Mesenchymal stem cell (in vitro differentiated cells and primary cell): ENCODE measurements at places on chromosomes 1 and 21.

DNA sequence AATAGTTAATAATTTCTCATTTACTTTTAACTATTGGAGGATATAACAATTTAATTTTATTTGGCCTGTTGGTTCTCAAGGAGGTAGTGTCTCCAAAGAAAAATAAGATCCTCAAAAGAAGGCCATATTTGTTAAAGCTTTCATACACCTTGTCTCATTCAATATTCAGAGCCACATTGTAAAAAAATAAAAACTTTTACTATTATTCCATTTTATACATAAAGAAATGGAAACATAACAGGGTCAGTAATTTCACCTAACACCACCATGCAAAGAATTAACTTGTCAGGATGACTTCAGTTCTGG lies 40.3 kb upstream of the KCTD3 start:
- no peaks in the 10 kb centered on the region for H3K4me1 ChIP-seq
- H3K27me3 ChIP-seq, result no peaks in the 10 kb centered on the region
- H3K4me3 ChIP-seq, result no peak overlapping the region
- no peaks in the 10 kb centered on the region for H3K36me3 ChIP-seq

- no peak overlapping the region for H3K27ac ChIP-seq
- DNase-seq, result no peak
- H3K4me1 ChIP-seq, result no peaks in the 10 kb centered on the region
- H3K4me3 ChIP-seq, result no peak overlapping the region
- H3K27me3 ChIP-seq, result peaks cover 30% of the 10 kb centered on the region
These were observed 88.4 kb downstream of the PROX1 start for GRCh38 chr1:214075999-214076707.

DNA sequence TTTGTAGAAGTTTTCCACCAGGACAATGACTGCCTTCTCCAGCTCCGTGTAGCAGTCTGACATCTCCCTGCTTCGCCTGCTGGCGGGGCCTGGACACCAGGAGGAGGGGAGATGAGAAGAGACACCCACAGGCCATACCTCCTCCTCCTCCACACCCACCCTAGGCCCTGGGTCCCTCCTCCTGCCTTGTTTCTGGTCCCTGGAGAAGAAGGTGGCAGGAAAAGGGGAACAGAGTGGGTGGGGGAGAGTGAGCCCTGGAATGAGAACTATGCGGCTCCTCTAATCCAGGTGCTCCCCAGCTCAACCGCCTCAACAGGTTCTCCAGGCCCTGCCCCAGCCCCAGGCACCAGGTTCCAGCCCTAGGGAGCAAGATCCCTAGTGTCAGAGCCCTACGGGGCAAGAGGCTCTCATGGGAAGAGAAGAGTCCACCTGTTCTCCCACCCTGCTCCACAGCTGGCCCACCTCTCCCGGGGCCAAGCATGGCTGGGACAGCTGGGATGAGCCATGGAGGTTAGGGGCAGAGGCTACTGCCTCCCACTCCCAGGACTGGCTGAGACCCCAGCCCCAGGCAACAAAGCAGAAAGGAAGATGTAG lies 4.8 kb downstream of the S100A16 start:
- no peaks in the 10 kb centered on the region for H3K27me3 ChIP-seq
- H3K36me3 ChIP-seq, result peaks cover 57% of the 10 kb centered on the region
- H3K4me1 ChIP-seq, result peaks cover 42% of the 10 kb centered on the region
- peak overlapping the region; percentile 93 for H3K27ac ChIP-seq
- peak overlapping the region; percentile 78 for H3K4me3 ChIP-seq

- H3K27ac ChIP-seq, result peak overlapping the region; percentile 84
- no peaks in the 10 kb centered on the region for H3K36me3 ChIP-seq
- no peaks in the 10 kb centered on the region for H3K27me3 ChIP-seq
- no peak overlapping the region for H3K4me3 ChIP-seq
These were observed 1.8 kb downstream of the CD101 start for GRCh38 chr1:117003223-117003875.

GRCh38 chr1:14567056-14567455 lies 31.4 kb upstream of the KAZN start:
- H3K4me3 ChIP-seq, result no peak overlapping the region
- H3K27me3 ChIP-seq, result no peaks in the 10 kb centered on the region
- no peaks in the 10 kb centered on the region for H3K4me1 ChIP-seq
- peak; percentile 1 for DNase-seq
- H3K36me3 ChIP-seq, result no peaks in the 10 kb centered on the region

- H3K4me3 ChIP-seq, result no peak overlapping the region
- H3K4me1 ChIP-seq, result peaks cover 19% of the 10 kb centered on the region
- H3K36me3 ChIP-seq, result peaks cover 17% of the 10 kb centered on the region
- H3K27me3 ChIP-seq, result no peaks in the 10 kb centered on the region
- no peak for DNase-seq
- H3K27ac ChIP-seq, result no peak overlapping the region
These were observed 11.5 kb downstream of the TRIM46 start for GRCh38 chr1:155184835-155185782.

GRCh38 chr1:178649582-178650350 lies 75.3 kb upstream of the RALGPS2 start:
- no peak overlapping the region for H3K27ac ChIP-seq
- no peak overlapping the region for H3K4me3 ChIP-seq
- no peaks in the 10 kb centered on the region for H3K36me3 ChIP-seq
- H3K4me1 ChIP-seq, result peaks cover 10% of the 10 kb centered on the region

GRCh38 chr1:53905509-53905908 lies 11.5 kb downstream of the DIO1 start:
- peaks cover 5% of the 10 kb centered on the region for H3K36me3 ChIP-seq
- H3K27me3 ChIP-seq, result no peaks in the 10 kb centered on the region
- H3K4me1 ChIP-seq, result no peaks in the 10 kb centered on the region

DNA sequence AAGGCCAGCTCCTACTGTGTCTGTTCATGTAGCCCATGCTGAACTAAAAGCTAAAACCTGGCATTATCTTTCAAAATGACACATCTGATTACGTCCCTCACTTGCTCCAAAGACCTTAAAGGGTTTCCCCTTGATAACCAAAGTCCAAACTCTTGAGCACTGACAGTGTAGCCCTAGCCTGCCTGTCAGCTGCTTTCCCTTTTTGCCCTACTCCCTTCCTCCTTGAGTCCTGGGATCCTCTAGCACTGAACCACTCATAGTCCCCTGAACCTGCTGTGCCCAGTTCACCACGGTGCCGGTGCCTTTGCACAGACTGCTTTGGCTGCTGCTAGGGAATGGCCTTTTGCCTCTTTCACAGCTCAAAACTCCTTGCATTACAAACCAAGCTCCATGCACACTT lies 67.5 kb downstream of the PLXNA2 start:
- H3K4me1 ChIP-seq, result peaks cover 19% of the 10 kb centered on the region
- H3K4me3 ChIP-seq, result no peak overlapping the region
- no peaks in the 10 kb centered on the region for H3K27me3 ChIP-seq
- no peak for DNase-seq
- no peaks in the 10 kb centered on the region for H3K36me3 ChIP-seq

- no peaks in the 10 kb centered on the region for H3K27me3 ChIP-seq
- no peak overlapping the region for H3K4me3 ChIP-seq
- peaks cover 37% of the 10 kb centered on the region for H3K36me3 ChIP-seq
- H3K27ac ChIP-seq, result no peak overlapping the region
- peaks cover 14% of the 10 kb centered on the region for H3K4me1 ChIP-seq
These were observed 48.2 kb downstream of the SLC9A1 start for GRCh38 chr1:27106561-27107323.

DNA sequence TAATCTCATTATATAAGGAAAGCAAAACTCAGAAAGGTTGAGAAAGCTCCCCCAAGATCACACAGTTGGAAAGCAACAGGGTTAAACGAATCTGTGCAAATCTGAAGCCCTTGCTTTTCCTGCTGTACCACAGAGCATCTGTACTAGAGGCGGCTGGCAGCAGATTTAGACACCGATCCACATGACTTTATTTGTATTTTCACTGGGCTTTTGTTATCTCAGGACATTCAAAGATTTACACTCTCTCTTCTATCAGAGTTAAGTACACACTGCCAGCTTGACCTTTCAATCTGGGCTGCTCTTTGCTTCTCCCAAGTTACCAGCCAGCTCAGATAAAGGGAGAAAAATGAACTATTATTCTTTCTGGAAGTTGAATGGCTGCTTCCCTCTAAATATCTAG lies 146.6 kb downstream of the FAM78B start:
- no peaks in the 10 kb centered on the region for H3K36me3 ChIP-seq
- no peaks in the 10 kb centered on the region for H3K4me1 ChIP-seq
- no peak for DNase-seq
- H3K27ac ChIP-seq, result no peak overlapping the region
- no peak overlapping the region for H3K4me3 ChIP-seq

GRCh38 chr1:234292548-234292947 lies 80.7 kb upstream of the COA6 start:
- peaks cover 8% of the 10 kb centered on the region for H3K27me3 ChIP-seq
- no peak overlapping the region for H3K4me3 ChIP-seq
- no peak for DNase-seq
- no peak overlapping the region for H3K27ac ChIP-seq
- H3K36me3 ChIP-seq, result no peaks in the 10 kb centered on the region

DNA sequence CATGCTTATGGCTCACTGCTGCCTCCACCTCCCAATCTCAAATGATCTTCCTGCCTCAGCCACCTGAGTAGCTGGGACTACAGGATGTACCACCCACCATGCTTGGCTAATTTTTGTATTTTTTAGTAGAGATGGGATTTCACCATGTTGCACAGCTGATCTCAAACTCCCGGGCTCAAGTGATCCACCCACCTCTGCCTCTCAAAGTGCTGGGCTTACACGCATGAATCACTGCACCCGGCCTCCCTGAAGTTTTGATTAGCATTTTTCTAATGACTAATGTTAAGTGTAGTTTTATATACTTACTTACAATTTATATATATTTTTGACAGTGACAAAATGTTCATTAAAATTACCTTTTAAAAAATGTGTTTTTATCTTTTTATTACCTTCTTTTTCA lies 41.1 kb downstream of the ZNF678 start:
- no peak overlapping the region for H3K4me3 ChIP-seq
- no peaks in the 10 kb centered on the region for H3K4me1 ChIP-seq
- H3K27ac ChIP-seq, result no peak overlapping the region
- H3K27me3 ChIP-seq, result no peaks in the 10 kb centered on the region

DNA sequence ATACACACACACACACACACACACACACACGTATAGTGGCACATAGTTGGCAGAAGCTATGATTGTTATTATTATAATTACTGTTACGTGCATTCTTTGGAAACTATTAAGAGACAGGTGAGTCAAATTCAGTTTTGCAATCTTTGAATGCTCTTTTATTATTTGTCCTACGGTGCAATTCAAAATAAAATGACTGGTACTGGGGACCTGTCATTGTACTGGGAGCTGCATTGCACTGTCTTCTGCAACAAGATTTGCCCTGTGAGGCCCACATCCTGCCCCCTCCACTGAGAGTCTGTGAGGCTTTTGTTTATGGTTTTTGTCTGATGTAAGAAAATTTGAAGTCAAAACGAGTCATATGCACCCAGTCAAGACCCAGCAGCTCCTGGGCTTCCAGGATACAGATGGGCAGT lies 1.9 kb downstream of the LY9 start:
- DNase-seq, result no peak
- no peak overlapping the region for H3K4me3 ChIP-seq
- no peak overlapping the region for H3K27ac ChIP-seq

DNA sequence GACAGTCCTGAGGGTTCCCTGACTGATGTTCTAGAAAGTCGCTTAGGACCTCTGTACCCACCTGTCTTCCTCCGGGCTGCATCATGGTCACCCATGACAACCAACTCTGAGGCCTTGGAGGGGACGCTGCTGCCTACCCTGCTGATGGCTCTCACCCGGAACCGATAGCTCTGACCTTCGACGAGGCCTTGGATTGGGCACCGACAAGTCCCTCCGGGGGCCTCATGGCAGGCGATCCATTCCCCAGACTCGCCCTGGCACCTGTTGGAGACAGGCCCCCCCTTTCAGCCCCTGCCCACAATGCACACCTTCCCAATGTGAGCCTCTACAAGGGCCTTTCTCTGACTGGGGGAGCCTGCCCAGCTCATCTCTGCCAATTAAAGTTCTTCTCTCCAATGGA lies 21.2 kb downstream of the MYOM3 start:
- no peak for DNase-seq
- no peaks in the 10 kb centered on the region for H3K36me3 ChIP-seq
- no peaks in the 10 kb centered on the region for H3K4me1 ChIP-seq
- H3K27ac ChIP-seq, result no peak overlapping the region
- peaks cover 42% of the 10 kb centered on the region for H3K27me3 ChIP-seq

DNA sequence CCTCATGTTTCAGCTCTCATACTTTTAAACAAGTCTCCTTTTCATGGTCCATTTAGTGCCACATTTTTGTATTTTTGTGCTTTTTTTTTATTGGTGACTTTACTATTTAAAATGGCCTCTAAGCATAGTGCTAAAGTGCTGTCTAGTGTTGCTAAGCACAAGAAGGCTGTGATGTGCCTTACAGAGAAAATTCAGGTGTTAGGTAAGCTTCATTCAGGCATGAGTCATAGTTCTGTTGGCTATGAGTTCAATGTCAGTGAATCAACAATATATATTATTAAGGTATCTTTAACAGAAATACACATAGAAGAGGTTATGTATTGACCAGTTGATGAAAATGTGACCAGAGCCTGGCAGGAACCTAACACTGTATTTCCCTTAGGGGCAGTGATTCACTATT lies 12.8 kb upstream of the FUBP1 start:
- DNase-seq, result no peak
- no peak overlapping the region for H3K27ac ChIP-seq
- H3K4me3 ChIP-seq, result no peak overlapping the region
- peaks cover 2% of the 10 kb centered on the region for H3K4me1 ChIP-seq

GRCh38 chr1:15755646-15756040 lies 3.0 kb upstream of the FBLIM1 start:
- no peaks in the 10 kb centered on the region for H3K36me3 ChIP-seq
- H3K27me3 ChIP-seq, result no peaks in the 10 kb centered on the region
- peaks cover 16% of the 10 kb centered on the region for H3K4me1 ChIP-seq

- peaks cover 13% of the 10 kb centered on the region for H3K36me3 ChIP-seq
- DNase-seq, result no peak
- H3K27ac ChIP-seq, result no peak overlapping the region
- no peak overlapping the region for H3K4me3 ChIP-seq
- H3K27me3 ChIP-seq, result no peaks in the 10 kb centered on the region
These were observed 7.1 kb upstream of the TBX19 start for GRCh38 chr1:168273575-168273974.

DNA sequence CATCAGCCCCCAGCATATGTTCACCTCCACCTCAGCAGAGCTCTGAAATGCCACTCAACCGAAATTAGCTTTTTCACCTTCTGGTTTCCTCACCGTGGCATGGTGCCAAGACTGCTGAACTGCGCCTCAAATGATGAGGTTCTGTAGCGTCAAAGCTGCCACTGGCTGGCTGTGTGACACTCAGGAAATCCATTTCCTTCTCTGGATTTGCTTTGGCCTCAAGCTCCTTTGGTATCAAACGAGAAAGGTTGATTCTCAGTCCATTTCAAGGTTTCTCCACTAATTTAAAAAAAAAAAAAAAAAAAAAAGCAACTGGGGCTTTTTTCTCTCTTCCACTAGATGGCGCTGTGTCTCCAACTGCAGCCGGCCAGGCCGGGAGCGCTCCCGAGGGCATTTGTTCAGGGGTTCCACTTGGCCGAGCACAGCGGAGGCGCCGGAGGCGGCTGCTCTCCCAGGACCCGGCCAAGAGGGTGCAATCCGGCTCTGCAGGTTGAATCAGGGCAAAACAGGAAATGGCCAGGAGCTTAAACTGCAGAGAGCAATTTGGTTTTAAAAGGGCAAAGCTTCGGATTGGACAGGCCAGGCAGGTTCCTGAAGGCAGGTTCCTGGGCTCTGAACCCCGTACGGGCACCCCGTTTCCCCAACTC lies 26.5 kb upstream of the PLA2G2C start:
- DNase-seq, result peak; percentile 55
- H3K27ac ChIP-seq, result peak overlapping the region; percentile 1
- H3K27me3 ChIP-seq, result peaks cover 48% of the 10 kb centered on the region
- peaks cover 5% of the 10 kb centered on the region for H3K4me1 ChIP-seq
- H3K4me3 ChIP-seq, result peak overlapping the region; percentile 38
- no peaks in the 10 kb centered on the region for H3K36me3 ChIP-seq
